Stimulated activated CD4-positive, alpha-beta T cell treated with anti-CD3 and anti-CD28 coated beads, Interleukin-15, amount 100 ng/mL, for 1 hour (primary cell): ENCODE measurements at places on chromosomes 5 and 9.

- DNase-seq: no peak
Measured at GRCh38 chr9:133704711-133705181, 33.4 kb downstream of the SARDH start.

DNA sequence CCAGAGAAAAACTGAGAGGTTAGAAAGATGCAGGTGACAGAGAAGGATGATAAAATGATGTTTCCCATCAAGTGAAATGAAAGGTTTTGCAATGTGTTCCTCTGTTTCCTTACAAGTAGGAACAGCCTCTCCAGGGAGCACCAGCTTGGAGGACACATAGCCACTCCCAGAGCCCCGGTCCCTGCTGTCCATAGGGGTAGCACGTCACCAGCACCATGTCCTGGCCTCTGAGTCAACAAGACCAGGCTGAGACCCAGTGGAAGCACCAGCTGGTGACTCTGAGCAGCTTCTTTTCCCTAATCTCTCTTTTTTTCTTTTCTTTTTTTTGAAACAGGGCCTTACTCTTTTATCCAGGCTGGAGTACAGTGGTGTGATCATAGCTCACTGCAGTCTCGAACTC, 19.4 kb upstream of the HMCN2 start:
- DNase-seq: no peak

GRCh38 chr5:137503456-137503855, 4.3 kb upstream of the SPOCK1 start:
- no peak for DNase-seq

DNA sequence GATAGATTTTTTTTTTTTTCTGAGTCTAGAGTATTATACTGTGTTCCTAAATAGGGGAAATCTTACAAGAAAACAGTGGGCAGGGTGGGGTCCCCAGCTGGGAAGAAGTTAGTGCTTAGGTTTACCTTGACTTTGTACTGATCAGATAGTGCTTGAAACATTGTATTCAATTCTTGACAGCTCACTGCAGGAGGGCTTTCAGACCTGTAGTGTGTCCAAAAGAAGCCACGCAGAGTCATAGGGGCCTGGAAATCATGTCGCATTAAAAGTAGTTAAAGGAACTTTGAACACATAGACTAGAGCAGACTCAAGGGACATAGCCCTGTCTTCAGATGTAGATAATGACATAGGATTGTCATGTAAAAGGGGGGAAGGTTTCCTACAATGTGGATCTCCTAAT, 215.4 kb upstream of the NR4A3 start:
- DNase-seq: no peak

DNA sequence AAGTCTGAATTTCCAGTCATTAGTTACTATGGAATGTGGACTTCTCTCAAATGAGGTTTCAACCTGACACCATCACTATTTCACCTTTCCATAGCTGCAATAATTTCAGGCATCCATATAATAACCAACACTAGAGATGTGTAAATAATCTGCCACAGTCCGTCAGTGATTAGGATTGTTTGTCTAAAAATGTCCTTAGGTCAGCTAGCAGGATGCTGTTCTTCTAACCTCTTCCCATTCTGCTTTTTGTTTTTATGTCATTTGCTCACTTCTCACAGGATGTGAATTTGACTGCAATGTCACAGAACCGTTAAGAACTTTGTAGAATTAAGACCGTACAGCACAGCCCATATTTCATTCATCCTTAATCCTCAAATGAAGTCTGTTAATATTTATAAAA, 166.4 kb upstream of the RASA1 start:
- DNase-seq: no peak

DNA sequence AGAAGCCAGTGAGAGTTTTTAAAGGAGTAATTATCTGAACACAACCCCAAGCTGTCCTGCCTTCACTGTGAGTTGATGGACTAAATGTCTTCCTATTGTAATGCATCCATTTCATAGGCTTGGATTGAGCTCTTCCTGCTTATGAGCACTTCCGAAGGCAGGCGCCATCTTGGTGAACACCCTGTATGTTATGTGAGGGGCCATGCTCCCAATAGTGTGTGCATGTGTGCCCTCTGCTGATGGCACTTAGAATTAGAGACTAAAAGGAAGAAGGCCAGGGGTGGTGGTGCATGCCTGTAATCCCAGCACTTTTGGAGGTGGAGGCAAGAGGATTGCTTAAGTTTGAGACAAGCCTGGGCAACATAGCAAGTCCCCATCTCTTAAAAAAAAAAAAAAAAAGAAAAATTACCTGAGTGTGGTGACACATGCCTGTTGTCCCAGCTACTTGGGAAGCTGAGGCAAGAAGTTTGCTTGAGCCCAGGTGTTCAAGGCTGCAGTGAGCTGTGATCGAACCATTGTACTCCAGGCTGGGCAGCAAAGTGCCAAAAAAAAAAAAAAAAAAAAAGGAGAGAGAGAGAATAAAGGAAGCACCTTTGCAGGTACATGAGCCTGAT, 65.0 kb downstream of the C9orf152 start:
- DNase-seq: no peak

DNA sequence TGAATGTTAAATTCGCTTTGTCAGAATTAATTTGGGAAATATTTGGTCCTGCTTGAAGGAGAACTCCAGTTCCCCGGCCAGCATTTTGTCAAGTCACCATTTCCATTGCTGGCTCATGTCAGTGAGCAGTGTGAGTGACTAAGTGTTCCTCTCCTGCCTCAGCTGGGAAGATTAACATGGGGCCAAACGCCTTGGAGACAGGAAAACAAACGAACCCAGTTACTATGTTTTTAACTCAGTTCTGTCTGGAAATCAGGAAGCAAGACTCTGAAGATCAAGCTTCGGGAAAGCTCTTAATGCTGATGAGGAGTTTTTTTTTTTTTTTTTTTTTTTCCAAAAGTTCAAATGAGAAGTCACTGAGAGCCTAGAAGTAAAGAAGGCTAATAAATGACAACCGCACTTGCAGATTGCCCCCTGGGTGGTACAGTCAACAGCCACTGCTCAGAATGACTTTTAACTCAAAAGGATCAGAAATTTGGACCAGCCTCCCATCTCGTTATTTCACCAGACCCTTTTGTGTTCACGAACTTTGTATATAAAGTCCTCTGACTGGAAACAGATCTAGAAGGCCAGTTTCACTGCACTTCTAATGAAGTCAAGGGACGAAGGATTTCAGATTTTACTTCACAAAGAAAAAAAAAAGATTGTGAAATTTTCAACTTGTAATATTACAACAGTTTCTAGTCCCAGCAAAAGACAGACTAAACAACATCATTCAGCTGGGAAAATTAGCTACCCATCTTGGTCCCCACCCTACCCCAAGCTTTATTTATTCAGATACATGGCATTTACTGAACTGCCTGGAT, 121.3 kb downstream of the LHFPL2 start:
- DNase-seq: no peak
